ENCODE measurements at places on chromosomes 13 and 19.

DNA sequence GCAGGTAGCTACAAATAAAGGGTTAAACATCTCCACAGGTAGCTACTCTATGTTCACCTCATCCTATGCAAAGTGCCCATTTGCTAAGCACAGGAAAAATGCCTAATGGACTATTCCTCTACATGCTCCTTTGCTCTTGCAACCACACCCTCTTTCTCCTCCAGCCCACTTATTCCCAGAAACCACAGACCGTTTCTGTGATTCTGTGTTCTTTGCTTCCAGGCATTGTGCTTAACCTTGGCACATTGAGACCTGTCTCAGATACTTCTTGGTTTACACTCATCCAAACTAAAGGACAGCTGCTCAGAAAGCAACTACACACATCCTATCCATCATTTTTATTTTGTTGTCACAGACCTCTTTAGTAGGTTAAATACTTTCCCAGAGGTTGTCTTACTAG lies 785.0 kb upstream of the MIR17HG start:
- no peak for DNase-seq

DNA sequence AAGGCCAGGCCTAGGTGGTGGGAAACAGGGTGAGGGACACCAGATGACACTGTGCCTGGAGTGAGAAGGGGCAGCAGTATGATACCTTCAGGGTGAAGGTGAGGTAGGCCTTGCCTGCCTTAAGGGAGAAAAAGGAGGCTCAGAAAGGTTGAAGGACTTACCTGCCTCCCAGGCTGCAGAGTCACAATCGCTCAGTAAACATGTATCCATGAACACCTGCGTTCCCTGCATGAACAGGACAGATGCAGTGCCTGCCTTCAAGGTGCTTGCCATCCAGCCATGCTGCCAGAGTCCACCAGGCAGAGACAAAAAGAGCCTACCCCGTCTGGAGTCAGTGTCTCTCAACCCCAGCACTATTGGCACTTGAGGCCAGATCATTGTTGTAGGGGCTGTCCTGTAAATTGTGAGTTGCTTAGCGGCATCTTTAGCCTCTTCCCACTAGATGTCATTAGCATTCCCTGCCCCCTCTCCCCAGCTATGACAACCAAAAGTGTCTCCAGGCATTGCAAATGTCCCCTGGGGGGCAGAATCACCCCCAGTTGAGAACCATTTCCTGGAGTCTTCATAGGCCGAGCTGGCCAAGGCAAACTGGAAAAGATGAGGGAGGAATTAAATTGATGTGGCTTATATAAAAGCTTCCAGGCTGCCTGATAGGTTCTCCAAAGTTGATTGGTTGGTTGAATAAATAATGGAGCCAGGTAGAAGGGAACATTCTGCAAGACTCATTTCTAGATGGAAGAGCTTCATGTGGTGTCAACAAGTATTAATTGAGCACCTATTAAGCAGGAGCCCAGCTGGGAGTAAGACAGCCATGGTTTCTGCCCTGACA lies 1.7 kb downstream of the MAP3K10 start:
- no peak for DNase-seq

GRCh38 chr19:15081911-15082310 lies at the start of gene OR1I1:
OR1I1 (plus strand) TSS chr19:15082211; CDS start chr19:15087066, 4,855 bp downstream.
- DNase-seq = no peak

- peak; percentile 23 for DNase-seq
Measured at GRCh38 chr13:71464686-71465085, 402.3 kb downstream of the DACH1 start.

- DNase-seq = no peak
Measured at GRCh38 chr19:12667731-12668302, 1.2 kb downstream of the WDR83 start.

DNA sequence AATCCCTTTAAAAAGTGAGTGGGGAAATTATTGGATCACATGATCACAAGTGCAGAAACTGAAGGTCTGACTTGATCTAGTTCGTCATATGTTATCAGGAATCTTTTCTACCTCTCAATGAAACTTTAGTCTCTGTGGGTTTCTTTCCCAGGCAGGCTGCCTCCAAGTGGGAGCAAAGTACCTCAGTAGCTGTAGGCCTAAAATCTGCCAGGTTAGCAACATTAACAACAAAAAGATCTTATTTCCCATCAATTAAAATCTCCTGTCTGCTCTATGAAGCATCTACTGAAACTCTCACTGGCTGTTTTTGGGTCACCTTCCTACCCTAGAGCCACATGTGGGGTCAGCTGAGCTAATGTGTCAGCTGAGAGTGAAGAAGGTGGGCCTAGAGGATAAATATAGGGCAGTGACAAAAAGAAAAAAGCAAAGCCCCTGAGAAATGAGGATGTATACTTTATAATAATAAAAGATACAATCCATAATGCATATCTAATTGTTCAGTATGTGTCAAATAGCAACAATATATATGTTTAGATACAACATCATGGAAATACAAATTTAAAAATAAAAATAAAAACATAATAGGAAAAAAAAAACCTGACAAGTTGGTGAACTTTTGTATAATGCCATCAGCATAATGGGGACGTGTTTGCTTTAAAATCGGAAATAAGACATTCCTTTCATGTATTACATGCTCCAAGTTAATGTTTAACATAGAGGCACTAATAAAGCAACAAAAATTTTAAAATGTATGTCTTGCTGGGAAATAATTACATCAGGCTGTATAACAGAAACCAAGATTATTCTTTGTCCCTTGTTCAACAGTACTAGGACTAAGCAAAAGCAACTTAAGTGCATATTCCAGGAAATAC lies 141.1 kb downstream of the GPC5 start:
- no peak for DNase-seq

GRCh38 chr19:35713904-35714495 lies 3.8 kb upstream of the KMT2B start:
- DNase-seq = no peak

DNA sequence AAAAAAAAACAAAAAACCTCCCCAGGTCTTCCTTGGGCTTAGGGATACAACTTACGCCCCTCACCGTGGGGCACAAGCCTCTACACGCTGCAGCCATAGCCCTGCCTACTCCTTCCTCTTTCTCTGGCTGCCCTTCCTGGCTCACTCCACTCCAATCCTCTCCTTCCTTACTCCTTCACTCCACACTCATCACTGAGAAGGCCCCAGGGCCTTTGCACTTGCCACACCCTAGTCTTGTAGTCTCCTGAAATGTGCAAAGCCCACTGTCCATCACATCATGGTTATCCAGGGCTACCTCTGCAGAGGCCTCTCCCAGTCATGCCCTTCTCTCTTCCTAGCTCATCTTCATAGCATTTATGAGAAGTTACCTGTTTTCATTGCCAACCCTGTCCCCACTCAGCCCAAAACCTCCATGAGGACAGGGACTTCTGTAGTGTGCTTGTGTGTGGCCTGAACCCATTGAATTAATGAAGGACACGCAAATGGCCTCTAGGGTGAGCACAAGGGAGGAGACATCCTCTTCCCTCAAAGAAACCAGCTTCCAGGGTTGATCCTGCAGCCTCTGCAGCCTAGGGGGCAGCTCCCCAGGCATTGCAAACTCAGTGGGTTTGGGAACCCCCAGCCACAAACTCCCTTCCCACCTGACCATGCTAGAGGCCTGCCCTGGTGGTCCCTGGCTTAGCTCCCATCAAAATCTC lies 7.9 kb upstream of the HSH2D start:
- no peak for DNase-seq

DNA sequence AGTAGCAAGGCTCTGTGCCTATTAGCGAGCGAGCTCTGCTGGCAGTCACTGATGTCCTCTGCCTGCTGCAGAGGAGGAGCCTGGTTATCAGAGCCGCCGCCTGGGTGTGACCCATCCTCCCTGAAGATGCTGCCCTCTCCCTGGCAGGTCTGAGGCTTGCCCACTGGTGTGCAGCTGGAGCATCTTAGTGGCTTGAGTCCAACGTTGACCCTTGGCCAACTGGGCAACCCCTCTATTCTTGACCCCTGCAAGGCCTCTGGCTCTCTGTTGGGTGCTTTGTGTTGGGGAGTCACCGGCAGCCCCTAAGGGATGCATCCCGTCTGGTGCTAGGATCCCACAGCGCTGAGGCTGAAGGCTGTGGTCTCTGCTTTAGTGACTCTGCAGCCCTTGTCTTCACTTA lies 277.9 kb upstream of the SOX1 start:
- DNase-seq = no peak

DNA sequence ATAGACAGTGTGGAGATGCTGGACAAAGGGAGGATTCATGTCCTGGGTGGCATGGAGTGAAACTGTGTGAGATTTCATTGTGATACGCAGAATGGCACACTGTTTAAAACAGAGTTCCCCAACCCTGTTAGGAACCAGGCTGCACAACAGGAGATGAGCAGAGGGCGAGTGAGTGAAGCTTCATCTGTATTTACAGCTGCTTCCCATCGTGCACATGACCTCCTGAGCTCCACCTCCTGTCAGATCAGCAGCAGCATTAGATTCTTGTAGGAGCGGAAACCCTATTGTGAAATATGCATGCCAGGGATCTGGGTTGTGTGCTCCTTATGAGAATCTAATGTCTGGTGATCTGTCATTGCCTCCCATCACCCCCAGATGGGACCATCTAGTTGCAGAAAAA lies 72.5 kb downstream of the RAP2A start:
- DNase-seq = no peak

GRCh38 chr19:883661-884211 lies 9.3 kb downstream of the MED16 start:
- DNase-seq = no peak

DNA sequence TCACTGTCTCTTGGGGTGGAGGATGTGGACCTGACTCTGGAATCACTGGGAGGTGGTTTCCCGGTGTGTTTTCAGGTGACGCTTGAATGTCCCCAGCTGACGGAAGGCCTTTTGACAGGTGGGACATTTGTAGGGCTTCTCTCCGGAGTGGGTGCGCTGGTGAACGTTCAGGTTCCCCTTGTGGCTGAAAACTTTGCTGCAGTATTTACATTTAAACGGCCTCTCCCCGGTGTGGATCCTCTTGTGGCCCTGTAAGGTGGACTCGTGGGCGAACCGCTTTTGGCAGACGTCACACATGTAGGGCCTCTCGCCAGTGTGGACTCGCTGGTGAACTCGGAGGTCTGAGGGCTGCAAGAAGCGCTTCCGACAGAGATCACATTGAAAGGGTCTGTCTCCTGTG lies 7.8 kb downstream of the ZSCAN5B start:
- DNase-seq = no peak

GRCh38 chr13:30052120-30052519 lies 201.7 kb upstream of the UBL3 start:
- DNase-seq = no peak

DNA sequence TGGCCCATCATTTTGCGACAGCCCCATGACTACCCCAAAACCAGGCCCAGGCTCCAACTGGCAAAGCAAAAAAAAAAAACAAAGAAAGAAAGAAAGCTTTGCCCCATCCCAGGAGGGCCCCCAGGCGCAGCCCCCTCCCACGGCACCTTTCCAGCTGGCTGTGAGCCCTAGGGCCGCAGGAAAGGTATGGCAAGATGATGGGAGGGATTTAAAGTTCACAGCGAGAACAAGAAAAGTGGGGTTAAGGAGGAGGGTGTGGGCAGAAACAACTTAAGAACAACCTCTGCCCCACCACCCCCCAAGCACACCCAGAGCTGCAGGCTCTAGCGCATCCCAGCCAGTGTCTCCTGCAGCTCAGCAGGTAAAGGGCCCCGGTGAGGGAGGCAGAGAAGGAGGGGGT lies at the start of gene CYP2F1:
TSS of gene CYP2F1 (plus strand) at position 301 of the 400 bp plus-strand sequence. CDS start 1,757 bp downstream, outside the sequence.
- DNase-seq = no peak

GRCh38 chr19:41405776-41406175 lies 8.2 kb downstream of the BCKDHA start:
- DNase-seq = no peak
